Activated B cell treated with CpG ODN at 0.5 μM for 24 hours (primary cell): ENCODE measurements at places on chromosomes 3 and 15.

DNA sequence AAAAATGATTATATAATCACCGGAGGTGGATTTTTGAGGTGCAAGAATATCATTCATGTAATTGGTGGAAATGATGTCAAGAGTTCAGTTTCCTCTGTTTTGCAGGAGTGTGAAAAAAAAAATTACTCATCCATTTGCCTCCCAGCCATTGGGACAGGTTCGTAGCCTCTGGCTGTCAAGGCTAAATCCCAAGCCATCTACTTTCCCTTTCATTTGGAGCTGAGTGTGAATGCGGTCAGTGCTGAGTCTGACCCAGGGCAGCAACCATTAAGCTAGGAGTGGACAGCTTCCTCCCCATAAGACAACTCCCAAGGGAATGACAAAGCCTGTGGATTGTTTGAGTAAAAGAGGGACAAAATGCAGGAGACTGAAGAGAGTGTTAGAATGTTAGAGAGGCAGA lies 33.6 kb downstream of the PARP14 start:
- H3K36me3 ChIP-seq, result peaks cover 97% of the 10 kb centered on the region
- no peak overlapping the region for H3K27ac ChIP-seq
- no peaks in the 10 kb centered on the region for H3K27me3 ChIP-seq
- H3K4me3 ChIP-seq, result no peak overlapping the region
- peaks cover 29% of the 10 kb centered on the region for H3K4me1 ChIP-seq

DNA sequence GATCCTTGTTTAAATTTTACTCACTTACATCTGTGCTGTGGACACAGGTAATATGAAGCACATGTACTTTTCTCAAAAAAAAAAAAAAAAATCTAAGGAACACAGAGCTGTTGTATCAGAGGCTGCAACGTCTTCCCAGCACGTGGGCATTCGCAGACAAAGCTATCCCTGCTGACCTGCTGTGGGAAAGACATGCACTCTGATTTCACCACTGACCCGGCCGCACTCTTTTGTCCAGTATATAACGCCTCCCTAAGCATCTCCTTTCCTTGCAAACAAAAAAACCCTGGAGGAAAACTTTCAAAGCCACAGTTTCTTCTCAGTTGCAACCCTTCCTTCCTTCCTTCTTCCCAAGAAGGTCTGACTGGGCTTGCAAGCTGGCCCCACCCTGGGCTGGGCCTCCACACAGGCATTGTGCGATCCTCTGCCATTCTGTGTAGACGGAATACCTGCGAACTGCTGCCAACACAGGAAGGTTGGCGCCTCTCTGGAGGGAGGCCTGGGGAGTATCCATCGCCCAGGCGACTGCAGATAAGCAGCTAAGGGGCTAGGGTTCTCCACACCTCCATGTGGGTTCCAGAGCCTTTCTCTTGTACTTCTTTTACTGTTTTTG lies 50.8 kb downstream of the SLC12A8 start:
- no peak for DNase-seq
- no peaks in the 10 kb centered on the region for H3K36me3 ChIP-seq
- H3K27me3 ChIP-seq, result peaks cover 3% of the 10 kb centered on the region
- peaks cover 6% of the 10 kb centered on the region for H3K4me1 ChIP-seq
- H3K27ac ChIP-seq, result no peak overlapping the region

DNA sequence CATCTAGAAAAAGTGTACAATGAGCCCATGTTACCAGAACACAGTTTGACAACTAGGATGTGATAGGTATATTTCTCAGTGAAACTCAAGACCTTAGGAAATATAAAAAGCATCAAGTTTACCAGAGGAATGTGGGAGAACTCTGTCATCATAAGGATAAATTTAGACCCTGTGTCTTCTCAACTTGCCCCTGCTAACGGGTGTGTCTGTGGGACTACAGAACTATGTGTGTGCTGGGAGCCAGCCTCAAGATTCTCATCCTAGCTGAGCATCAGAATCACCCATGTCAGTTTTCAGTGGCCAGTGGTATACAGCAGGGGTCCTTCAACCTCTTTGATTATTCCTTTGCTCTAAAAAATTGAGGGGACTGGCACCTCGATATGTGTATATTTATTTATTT lies 393.3 kb downstream of the PLCL2 start:
- H3K4me1 ChIP-seq, result no peaks in the 10 kb centered on the region
- no peak for DNase-seq
- H3K27me3 ChIP-seq, result no peaks in the 10 kb centered on the region

GRCh38 chr3:52860424-52860768 lies 25.6 kb upstream of the MUSTN1 start:
- H3K27me3 ChIP-seq, result no peaks in the 10 kb centered on the region
- no peak overlapping the region for H3K4me3 ChIP-seq
- H3K4me1 ChIP-seq, result no peaks in the 10 kb centered on the region
- DNase-seq, result no peak
- no peak overlapping the region for H3K27ac ChIP-seq

DNA sequence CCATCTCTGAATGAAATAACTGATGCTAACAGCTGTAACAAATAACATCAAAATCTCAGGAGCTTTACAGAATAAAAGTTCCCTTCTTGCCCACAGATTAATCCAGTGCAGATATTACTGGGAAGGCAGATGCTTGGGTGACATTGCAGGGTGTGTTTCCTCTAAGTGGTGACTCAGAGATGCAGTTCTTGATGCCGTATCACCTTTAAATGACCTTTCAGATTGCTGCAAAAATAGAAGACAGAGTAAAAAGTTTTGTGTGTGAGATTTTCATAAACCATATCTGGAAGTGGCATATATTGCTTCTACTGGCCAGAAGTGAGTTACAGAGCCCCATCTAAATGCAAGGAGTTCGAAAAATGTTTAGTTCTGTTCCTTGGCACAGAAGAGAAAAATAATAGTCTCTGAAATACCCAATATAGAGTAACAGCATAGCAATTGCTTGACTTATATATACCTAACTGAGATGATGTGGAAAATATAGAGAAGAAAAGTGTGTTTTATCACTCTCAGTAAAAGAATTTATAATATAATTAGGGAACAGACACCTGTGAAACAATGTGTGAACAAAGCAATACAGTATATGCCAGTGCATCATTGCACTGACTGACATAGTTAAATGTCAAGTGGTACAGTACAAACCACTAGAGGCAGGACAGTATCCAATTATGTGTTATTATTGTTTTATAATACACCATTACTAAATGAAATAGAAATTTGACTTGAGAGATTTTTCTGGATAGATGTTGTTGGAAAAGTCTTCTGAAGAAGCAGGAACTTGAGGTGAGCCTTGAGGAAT lies 430.7 kb upstream of the CBLB start:
- no peak overlapping the region for H3K4me3 ChIP-seq
- DNase-seq, result no peak
- peaks cover 25% of the 10 kb centered on the region for H3K4me1 ChIP-seq

GRCh38 chr3:82163907-82164520 lies 402.6 kb upstream of the GBE1 start:
- no peak overlapping the region for H3K4me3 ChIP-seq
- H3K4me1 ChIP-seq, result no peaks in the 10 kb centered on the region

GRCh38 chr3:140599009-140599408 lies 78.9 kb upstream of the TRIM42 start:
- no peaks in the 10 kb centered on the region for H3K4me1 ChIP-seq
- no peak for DNase-seq
- no peak overlapping the region for H3K27ac ChIP-seq
- no peaks in the 10 kb centered on the region for H3K36me3 ChIP-seq
- H3K27me3 ChIP-seq, result peaks cover 6% of the 10 kb centered on the region

GRCh38 chr3:2078821-2079220 lies 19.8 kb upstream of the CNTN4 start:
- H3K27ac ChIP-seq, result no peak overlapping the region
- no peak for DNase-seq
- H3K4me3 ChIP-seq, result no peak overlapping the region

DNA sequence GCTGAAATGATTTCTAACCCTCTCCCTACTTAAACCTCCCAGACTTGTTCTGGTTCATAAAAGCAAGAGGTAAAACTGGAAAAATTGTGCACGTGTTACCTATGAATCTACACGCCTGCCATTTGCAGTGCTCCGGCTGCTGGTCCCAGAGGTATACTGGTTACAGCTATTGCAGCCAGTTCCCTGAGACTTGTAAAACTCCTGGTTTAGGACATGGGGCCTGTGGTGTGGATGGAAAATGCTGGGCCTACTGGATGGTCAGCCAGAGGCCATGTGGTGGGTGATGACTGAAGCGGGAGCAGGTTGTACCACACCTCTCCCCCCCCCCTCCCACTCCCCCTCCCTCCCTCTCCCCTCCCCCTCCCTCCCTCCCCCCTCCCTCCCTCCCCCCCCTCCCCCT lies 45.0 kb downstream of the SENP2 start:
- no peak overlapping the region for H3K27ac ChIP-seq
- H3K4me1 ChIP-seq, result no peaks in the 10 kb centered on the region
- H3K4me3 ChIP-seq, result no peak overlapping the region
- no peaks in the 10 kb centered on the region for H3K27me3 ChIP-seq
- DNase-seq, result no peak
- peaks cover 46% of the 10 kb centered on the region for H3K36me3 ChIP-seq

GRCh38 chr15:72365844-72366243 lies 10.0 kb downstream of the HEXA start:
- H3K36me3 ChIP-seq, result peaks cover 42% of the 10 kb centered on the region
- H3K4me1 ChIP-seq, result peaks cover 55% of the 10 kb centered on the region
- no peak overlapping the region for H3K4me3 ChIP-seq
- no peak for DNase-seq
- H3K27me3 ChIP-seq, result no peaks in the 10 kb centered on the region

- no peak overlapping the region for H3K27ac ChIP-seq
- DNase-seq, result no peak
- H3K4me1 ChIP-seq, result peaks cover 36% of the 10 kb centered on the region
- H3K4me3 ChIP-seq, result no peak overlapping the region
Observed at GRCh38 chr3:38177181-38177580, 11.8 kb downstream of the OXSR1 start.

- no peak for DNase-seq
- peaks cover 2% of the 10 kb centered on the region for H3K27me3 ChIP-seq
- no peak overlapping the region for H3K27ac ChIP-seq
- peaks cover 2% of the 10 kb centered on the region for H3K36me3 ChIP-seq
Observed at GRCh38 chr15:31177951-31178350, 76.4 kb upstream of the TRPM1 start.

DNA sequence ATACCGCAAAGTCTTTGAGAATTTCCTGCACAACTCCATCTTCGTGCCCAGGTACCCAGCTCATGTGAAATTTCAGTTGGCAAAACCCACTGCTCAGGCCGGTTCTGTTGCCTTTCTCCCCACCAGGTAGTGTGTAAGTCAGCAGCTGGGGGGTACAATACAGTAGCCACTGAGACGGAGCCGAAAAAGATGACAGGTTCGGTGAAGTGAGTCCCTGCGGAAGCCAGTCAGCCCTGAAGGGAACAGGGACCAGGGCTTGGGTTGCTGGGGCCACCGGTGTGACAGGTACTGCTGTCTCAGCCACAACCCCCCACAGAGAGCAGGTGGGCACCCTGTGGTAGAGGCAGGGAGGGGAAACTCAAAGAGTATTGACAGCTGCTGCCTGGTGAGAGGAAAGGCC lies 90.8 kb downstream of the PGPEP1L start:
- H3K4me3 ChIP-seq, result no peak overlapping the region
- peaks cover 8% of the 10 kb centered on the region for H3K4me1 ChIP-seq
- no peak for DNase-seq
- peaks cover 17% of the 10 kb centered on the region for H3K36me3 ChIP-seq
- H3K27me3 ChIP-seq, result no peaks in the 10 kb centered on the region
- no peak overlapping the region for H3K27ac ChIP-seq

GRCh38 chr3:60810881-60811280 lies 440.4 kb downstream of the FHIT start:
- H3K27ac ChIP-seq, result no peak overlapping the region
- no peak for DNase-seq
- H3K36me3 ChIP-seq, result no peaks in the 10 kb centered on the region
- H3K27me3 ChIP-seq, result no peaks in the 10 kb centered on the region
- H3K4me1 ChIP-seq, result no peaks in the 10 kb centered on the region
- no peak overlapping the region for H3K4me3 ChIP-seq

- H3K4me3 ChIP-seq, result no peak overlapping the region
- peaks cover 15% of the 10 kb centered on the region for H3K4me1 ChIP-seq
- peaks cover 18% of the 10 kb centered on the region for H3K27me3 ChIP-seq
- no peak overlapping the region for H3K27ac ChIP-seq
- H3K36me3 ChIP-seq, result peaks cover 3% of the 10 kb centered on the region
Observed at GRCh38 chr15:66706225-66706732, 4.2 kb downstream of the SMAD6 start.

GRCh38 chr3:81838457-81838856 lies 77.0 kb upstream of the GBE1 start:
- no peak overlapping the region for H3K27ac ChIP-seq
- H3K36me3 ChIP-seq, result no peaks in the 10 kb centered on the region
- H3K4me3 ChIP-seq, result no peak overlapping the region
- no peak for DNase-seq
- H3K4me1 ChIP-seq, result peaks cover 7% of the 10 kb centered on the region
- H3K27me3 ChIP-seq, result no peaks in the 10 kb centered on the region

- peak overlapping the region; percentile 78 for H3K27ac ChIP-seq
- H3K27me3 ChIP-seq, result no peaks in the 10 kb centered on the region
- DNase-seq, result no peak
- H3K4me1 ChIP-seq, result peaks cover 87% of the 10 kb centered on the region
- H3K4me3 ChIP-seq, result no peak overlapping the region
Observed at GRCh38 chr3:42095540-42095939, 4.4 kb downstream of the TRAK1 start.

DNA sequence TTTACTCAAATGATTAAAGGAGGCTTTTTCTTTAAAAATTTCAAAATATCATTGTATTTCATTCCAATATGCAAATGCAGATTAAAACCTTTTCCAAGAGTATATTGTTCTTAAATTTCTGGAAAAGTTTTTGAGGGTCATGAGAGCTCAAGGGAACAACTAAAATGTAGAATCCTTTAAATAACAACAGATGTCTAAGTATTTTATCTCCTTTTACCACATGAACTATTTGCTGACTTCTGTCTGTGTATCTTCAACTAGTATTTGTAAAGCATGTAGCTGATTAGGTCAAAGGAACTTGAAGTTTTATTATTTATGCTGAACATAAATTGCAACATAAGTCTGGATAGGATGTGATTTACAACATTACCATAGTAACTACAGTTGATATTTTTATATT lies 402.6 kb downstream of the CNTN6 start:
- no peak overlapping the region for H3K4me3 ChIP-seq
- H3K27ac ChIP-seq, result no peak overlapping the region
- H3K27me3 ChIP-seq, result no peaks in the 10 kb centered on the region
- no peaks in the 10 kb centered on the region for H3K4me1 ChIP-seq
- H3K36me3 ChIP-seq, result no peaks in the 10 kb centered on the region

DNA sequence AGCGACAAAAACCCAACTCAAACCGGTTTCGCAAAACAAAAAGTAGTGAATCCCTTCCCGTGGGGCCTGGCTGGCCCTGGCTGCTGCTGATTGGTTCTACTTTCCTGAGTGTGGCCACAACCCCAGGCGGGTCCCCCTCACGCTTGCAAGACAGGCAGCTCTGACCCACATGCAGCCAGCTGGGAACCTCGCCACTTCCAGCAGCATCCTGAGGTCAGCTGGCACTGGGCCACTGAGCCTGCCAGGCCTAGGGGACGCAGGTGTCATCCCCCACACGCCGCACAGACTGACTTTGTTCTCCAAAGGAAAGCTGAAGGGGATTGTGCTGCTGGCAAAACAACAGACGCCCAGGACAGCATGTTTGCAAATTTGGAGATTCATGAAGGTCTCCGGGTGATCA lies 111.1 kb downstream of the TPRA1 start:
- no peak for DNase-seq
- H3K36me3 ChIP-seq, result no peaks in the 10 kb centered on the region
